ENCODE measurements at places on chromosomes 13 and 19.

DNA sequence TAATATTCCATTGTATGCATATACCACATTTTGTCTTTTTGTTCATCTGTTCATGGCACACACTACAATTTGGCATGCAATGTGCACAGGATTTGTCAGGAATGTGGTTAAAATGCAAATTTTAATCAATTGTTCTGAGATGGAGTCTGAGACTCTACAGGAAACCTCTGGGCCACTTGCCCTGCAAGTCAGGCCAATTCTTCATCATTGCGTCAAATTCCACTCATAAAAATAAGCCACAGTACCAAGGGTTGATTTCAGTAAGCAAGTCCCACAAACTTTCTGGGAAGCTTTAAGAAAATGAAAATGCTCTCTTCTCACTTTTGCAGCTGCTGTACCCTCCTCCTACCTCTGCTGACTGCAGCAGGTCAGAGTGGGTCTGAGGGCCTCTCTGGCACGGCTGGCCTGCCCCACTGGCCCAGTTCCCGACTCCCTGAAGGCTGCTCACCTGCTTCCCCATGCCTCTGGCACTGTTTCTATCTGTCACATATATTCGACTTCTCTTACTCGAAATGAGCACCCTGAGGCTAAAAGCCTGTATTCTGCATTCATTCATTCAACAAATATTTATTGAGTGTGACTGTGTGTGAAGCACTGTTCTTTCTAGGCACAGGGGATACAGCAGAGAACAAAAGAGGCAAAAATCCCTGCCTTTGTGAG is 83.8 kb upstream of the WASF3 start:
- no peak for DNase-seq

DNA sequence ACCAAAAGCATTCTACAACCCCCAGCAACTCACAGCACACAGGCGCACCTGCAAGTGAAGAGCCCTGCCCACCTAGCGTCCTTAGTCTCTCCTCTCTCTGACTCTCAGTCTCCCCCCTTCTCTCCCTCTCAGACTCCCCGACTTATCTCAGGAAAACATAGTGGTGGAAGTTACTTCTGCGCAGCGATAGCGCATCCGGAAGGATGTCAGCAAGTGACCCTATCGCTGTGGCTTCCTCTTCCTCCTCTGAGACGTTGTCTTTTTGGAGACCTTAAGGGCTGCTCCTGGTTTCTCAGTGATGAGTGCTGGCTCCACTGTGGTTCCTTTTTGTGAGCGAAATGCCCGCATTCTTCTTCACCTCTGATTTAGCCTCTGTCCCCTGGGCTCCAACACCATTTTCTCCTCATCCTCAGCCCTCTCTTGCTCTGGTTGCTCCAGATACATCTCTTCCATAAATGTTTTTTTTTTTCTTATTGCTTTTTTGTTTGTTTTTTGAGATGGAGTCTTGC is 1.4 kb upstream of the YIF1B start:
- no peak for DNase-seq

DNA sequence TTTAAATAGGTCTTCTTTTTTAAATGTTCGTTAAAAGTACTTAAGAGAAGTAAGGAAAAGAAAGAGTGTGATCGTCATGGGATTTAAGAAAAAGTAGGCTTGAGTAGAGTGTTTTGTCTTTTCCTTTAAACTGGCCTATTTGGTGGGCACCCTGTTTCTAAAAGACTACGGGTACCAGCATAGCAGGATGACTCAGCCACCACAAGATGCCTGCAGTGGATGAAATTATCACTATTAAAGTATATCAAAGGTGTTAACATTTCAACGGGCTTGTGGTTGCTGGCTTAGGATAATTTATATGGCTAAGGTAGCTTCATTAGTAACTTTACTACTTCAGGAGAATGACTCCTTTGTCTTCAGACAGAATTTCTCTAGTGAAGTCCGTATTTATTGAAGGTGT is 112.6 kb downstream of the STARD13 start:
- no peak for DNase-seq

- DNase-seq = peak; percentile 39
Observed at GRCh38 chr13:19587635-19588300, 26.4 kb upstream of the TPTE2 start.

- no peak for DNase-seq
Observed at GRCh38 chr13:33615436-33615835, 202.5 kb upstream of the RFC3 start.

GRCh38 chr13:30744056-30744680 is 8.8 kb downstream of the ALOX5AP start:
- no peak for DNase-seq

DNA sequence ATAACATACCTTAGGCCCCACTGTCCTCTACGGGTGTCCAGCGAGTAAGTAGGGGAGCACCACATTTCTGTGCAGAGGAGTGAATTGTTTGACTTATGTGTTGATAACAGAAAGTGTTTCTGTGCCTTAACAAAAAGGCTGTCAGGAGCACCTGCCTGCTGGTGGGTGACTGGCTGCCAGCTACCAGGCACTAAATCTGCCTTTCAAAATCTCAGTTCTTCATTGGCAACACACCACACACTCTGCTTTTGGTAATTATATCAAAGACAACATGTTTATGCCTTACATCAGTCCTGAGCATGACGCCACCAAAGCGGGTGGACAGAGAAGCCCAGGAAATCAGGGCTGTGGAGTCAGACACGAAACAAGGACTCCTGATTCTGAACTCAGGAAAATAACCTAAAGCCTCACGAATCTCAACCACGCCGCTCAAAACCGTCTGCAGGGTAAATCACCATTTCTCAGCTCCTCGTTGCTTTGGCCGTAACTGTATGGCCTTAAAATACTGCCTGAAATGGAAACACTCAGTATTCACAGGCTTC is 105.2 kb upstream of the SOX1 start:
- DNase-seq = no peak
